Thoracic aorta (tissue), 2 donors: ENCODE measurements at places on chromosomes 7 and 10.

- H3K36me3 ChIP-seq = no peaks in the 10 kb centered on the region
- DNase-seq = no peak
- no peak overlapping the region for H3K27ac ChIP-seq
Measured at GRCh38 chr7:150363872-150364271, 4.8 kb upstream of the REPIN1 start.

GRCh38 chr10:70293169-70293843, 9.5 kb upstream of the NPFFR1 start:
- H3K27ac ChIP-seq = no peak overlapping the region
- no peak overlapping the region for H3K4me3 ChIP-seq
- H3K27me3 ChIP-seq = no peaks in the 10 kb centered on the region
- no peaks in the 10 kb centered on the region for H3K36me3 ChIP-seq
- no peaks in the 10 kb centered on the region for H3K4me1 ChIP-seq

- DNase-seq = no peak
- no peaks in the 10 kb centered on the region for H3K36me3 ChIP-seq
- H3K4me1 ChIP-seq = no peaks in the 10 kb centered on the region
- peak overlapping the region; percentile 57 for H3K4me3 ChIP-seq
Measured at GRCh38 chr10:30553626-30554439, 75.7 kb downstream of the LYZL2 start.

- peaks cover 4% of the 10 kb centered on the region for H3K4me1 ChIP-seq
- no peak overlapping the region for H3K4me3 ChIP-seq
- DNase-seq = no peak
- no peaks in the 10 kb centered on the region for H3K27me3 ChIP-seq
- no peaks in the 10 kb centered on the region for H3K36me3 ChIP-seq
Measured at GRCh38 chr10:10829576-10829975, 188.1 kb upstream of the CELF2 start.

DNA sequence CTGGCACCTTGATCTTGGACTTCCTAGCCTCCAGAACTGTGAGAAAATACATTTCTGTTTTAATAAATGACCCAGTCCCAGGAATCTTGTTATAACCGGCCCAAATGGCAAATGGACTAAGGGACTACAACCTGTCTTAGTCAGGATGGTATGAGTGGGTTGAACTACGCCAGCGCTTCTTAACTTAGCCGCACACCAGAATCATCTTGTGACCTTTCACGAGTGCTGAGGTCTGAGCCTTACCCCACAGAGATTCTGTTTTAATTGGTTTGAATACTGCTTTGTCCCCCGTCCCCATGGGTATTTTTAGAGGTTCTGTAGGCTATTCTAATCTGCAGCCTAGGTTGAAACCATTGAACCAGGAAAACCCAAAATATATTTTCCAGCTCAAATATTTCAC, 48.0 kb downstream of the PFKFB3 start:
- H3K27ac ChIP-seq = no peak overlapping the region
- no peak overlapping the region for H3K4me3 ChIP-seq
- no peak for DNase-seq
- no peaks in the 10 kb centered on the region for H3K36me3 ChIP-seq
- peaks cover 17% of the 10 kb centered on the region for H3K4me1 ChIP-seq

DNA sequence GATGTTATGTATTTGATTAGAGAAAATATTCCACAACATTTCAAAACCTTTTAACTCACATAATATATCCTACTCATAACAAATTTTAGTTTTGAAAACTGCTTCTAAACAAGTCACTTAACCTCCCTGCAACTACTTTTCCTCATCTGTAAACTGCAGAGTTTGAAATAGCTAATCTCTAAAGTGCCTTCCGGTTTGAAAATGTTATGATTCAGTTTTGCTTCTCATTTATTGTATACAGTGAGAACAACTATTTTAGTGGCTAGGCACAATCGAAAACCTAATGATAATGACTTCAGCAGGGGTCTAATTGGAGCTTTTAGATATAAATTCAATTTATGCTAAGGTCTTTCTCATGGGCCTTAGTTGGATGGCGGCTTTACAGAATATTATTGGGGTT, 30.7 kb upstream of the TEX47 start:
- H3K27me3 ChIP-seq = no peaks in the 10 kb centered on the region
- no peak overlapping the region for H3K27ac ChIP-seq
- H3K36me3 ChIP-seq = no peaks in the 10 kb centered on the region
- H3K4me3 ChIP-seq = no peak overlapping the region
- no peak for DNase-seq
- H3K4me1 ChIP-seq = no peaks in the 10 kb centered on the region

DNA sequence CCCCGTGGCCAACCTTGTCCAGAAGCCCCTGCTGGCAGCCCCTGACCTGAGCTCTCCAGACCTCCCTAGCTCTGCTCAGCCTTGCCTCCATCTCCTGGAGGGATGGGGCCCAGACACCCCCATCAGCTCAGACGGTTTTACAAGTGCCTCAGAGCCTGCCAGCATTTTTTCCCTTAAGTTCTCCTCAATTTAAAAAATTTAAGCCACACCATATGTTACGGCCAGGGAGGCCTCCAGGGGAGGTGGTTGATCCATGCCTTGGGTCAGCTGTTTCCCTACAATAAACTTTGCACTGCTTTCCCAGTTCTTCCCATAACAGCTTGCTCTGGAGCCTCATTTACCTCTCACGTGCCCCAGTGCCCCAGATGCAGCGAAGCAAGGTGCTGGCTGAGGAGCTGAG, 143.5 kb downstream of the RGS10 start:
- no peak overlapping the region for H3K4me3 ChIP-seq
- H3K27ac ChIP-seq = no peak overlapping the region
- no peaks in the 10 kb centered on the region for H3K27me3 ChIP-seq
- DNase-seq = no peak

DNA sequence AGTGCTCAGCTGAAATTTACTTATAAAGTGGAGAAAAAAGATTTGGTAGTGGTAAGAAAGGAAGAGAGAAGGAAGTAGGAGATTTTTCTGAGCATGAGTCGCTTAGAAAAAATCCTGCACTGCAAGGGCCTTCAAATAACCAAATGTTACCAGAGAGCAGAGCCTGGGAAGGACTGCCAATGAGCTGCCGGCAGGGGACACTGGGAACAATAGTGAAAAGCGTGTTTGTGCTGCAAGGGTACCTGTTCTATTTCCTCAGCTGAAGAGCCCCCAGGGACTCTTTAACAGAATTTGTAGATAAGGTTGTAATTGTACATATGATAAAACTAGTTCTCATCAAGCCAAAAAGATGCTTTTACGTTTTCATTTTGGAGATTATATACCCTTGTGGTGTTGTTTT, 696.3 kb upstream of the C7orf33 start:
- H3K4me1 ChIP-seq = no peaks in the 10 kb centered on the region
- H3K36me3 ChIP-seq = no peaks in the 10 kb centered on the region
- no peaks in the 10 kb centered on the region for H3K27me3 ChIP-seq
- H3K27ac ChIP-seq = no peak overlapping the region
- no peak overlapping the region for H3K4me3 ChIP-seq

- H3K4me1 ChIP-seq = no peaks in the 10 kb centered on the region
- no peak overlapping the region for H3K27ac ChIP-seq
- no peak overlapping the region for H3K4me3 ChIP-seq
- no peaks in the 10 kb centered on the region for H3K36me3 ChIP-seq
Measured at GRCh38 chr10:58842860-58843376, 330.2 kb downstream of the BICC1 start.

- H3K4me3 ChIP-seq = no peak overlapping the region
- no peak overlapping the region for H3K27ac ChIP-seq
- H3K36me3 ChIP-seq = no peaks in the 10 kb centered on the region
- H3K4me1 ChIP-seq = no peaks in the 10 kb centered on the region
Measured at GRCh38 chr7:137040745-137041144, 172.3 kb downstream of the CHRM2 start.

DNA sequence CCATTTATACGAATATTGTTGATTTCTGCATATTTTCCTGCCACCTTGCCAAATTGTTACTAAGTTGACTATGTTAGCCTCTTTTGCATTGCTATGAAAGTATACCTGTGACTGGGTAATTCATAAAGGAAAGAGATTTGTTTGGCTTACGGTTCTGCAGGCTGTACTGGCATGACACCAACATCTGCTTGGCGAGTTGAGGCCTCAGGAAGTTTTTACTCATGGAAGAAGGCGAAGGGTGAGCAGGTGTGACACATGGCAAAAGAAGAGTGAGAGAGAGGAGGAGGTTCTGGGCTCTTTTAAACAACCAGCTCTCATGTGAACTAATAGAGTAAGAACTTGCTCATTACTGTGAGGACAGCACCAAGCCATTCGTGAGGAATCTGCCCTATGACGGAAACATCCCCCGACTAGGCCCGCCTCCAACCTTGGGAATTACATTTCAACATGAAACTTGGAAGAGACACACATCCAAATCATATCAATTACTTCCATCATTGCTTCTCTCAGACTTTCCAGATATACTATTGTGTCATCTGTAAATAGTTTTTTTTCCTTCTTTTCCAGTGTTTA, 8.4 kb downstream of the RALA start:
- no peaks in the 10 kb centered on the region for H3K36me3 ChIP-seq
- no peaks in the 10 kb centered on the region for H3K27me3 ChIP-seq
- no peak for DNase-seq
- no peak overlapping the region for H3K27ac ChIP-seq
